ENCODE measurements at places on chromosomes 11 and 22.

GRCh38 chr11:115188188-115188897 lies 315.9 kb downstream of the CADM1 start:
- no peak for DNase-seq

- DNase-seq, result no peak
Observed at GRCh38 chr11:9313648-9314290, 624 bp downstream of the TMEM41B start.

GRCh38 chr11:60993615-60994014 lies 22.1 kb downstream of the CD6 start:
- DNase-seq, result no peak

- DNase-seq, result no peak
Observed at GRCh38 chr11:80593648-80594374, 1153.0 kb upstream of the TENM4 start.

- no peak for DNase-seq
Observed at GRCh38 chr22:45270095-45271020, 14.4 kb upstream of the UPK3A start.
